ENCODE measurements at places on chromosomes 5 and 9. TPM values are rescaled to one million over a fixed set of nuclear protein-coding genes. Genes with fewer than 3 reads are reported as not detected.

GRCh38 chr9:81380504-81381359, 308.6 kb downstream of the TLE1 start:
- H3K4me3 ChIP-seq = no peak overlapping the region
- H3K27me3 ChIP-seq = peaks cover 19% of the 10 kb centered on the region
- no peak for DNase-seq
- no peak overlapping the region for H3K27ac ChIP-seq
- H3K4me1 ChIP-seq = peaks cover 35% of the 10 kb centered on the region
- H3K36me3 ChIP-seq = no peaks in the 10 kb centered on the region

Gene SPINK13
- not detected for total RNA-seq

DNA sequence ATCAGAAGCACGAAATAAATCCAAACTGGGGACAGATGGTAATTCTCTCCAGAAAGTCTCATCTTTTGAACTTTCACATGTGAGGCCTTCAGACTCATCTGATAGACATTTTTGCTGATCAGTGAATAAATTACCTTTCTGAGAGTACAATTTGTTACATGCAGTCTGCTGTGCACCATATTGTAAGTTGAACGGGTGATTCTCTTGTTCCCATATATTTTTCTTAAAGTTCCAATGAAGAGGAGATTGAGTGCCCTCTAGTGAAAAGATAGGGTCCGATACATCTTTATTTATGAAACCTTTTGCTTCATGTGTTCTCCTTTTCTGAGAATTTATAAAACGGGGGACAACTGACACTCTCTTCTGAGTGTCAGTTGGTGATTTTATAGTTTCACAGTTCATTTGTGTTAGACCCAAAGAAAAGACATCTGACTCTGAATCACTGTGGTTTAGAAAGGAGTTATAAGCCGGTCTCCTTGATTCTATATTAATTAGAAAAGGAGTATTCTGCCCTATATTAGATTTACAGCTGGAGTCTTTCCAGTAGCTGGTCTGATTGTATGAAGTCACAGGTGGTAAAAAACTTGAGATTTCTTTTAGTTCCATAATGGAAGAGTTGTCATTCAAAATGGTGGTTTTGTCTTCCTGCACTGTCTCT, 30.4 kb downstream of the GNG10 start:
- H3K36me3 ChIP-seq = no peaks in the 10 kb centered on the region
- no peak overlapping the region for H3K27ac ChIP-seq
- H3K4me1 ChIP-seq = peaks cover 6% of the 10 kb centered on the region

DNA sequence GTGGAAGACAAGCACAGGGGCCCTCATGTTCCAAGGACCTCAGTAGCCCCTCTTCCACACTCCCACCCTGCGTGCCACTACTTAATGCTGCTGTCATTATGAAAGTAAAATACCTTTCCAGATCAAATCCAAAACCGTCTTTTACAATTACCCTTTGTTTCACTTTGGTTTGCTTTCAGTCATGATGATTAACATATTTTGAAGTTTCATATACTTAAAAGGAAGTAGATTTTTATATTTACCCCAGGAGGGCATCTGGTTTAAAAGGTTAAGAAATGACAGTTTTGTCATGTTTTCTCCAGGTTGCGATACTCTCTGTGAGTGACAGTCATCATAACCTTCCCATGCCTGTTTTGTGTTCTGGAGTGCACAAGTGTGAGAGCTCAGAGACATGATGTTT, 13.5 kb upstream of the MAP1B start:
- no peak for DNase-seq
- H3K4me3 ChIP-seq = no peak overlapping the region
- no peaks in the 10 kb centered on the region for H3K27me3 ChIP-seq
- no peak overlapping the region for H3K27ac ChIP-seq

Gene SLC46A2
- total RNA-seq = not detected

DNA sequence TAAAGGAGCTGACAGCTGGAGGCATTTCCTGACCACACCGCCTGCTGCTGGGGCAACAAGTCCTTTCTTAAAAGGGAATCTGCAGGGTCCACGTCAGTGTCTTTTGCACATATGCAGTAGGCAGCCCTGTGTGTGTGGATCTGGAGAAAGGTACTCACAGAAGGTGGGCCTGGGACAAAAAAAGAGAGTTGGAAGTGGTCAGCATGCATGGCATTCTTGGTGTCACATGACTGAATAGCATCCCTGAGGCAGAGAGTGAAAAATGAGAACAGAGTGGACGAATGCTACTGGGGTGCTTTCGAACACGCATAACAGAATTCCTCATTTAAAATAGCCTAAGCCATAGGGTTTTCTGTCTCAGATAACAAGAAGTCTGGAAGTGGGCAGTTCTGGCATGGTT, 47.0 kb downstream of the DNAJC21 start:
- DNase-seq = no peak
- no peaks in the 10 kb centered on the region for H3K4me1 ChIP-seq
- H3K27me3 ChIP-seq = no peaks in the 10 kb centered on the region
- no peaks in the 10 kb centered on the region for H3K36me3 ChIP-seq
- no peak overlapping the region for H3K4me3 ChIP-seq
- no peak overlapping the region for H3K27ac ChIP-seq

DNA sequence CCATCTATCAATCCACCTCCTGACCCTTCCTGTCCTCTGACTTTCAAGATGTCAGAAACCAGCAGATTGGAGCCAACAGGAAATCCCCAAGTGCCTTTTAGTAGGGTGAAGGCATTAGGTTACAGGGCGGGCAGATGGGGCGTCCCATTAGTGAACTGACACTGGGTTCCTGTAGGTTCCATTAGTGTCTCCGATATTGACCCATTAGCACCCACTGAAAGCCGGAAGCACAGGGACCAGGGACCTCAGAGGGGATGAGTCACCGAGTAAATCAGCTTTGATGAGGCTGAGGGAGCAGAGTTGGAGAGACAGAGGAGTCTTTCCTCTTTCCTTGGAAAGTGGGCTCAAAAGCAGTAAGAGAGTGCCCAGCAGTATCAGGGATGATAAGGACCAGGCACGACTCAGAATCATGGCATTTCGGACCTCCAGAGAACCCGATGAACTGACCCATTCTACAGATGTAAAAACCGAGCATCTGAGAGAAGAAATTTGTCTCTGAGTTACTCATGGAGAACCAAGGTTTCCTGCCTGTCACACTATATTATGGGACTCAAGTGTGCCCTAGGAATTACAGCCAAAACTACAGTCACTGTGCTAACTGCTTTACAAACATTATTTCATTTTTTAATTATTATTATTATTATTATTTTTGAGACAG, 47.2 kb upstream of the FABP6 start:
- H3K4me3 ChIP-seq = no peak overlapping the region
- H3K36me3 ChIP-seq = no peaks in the 10 kb centered on the region
- no peak for DNase-seq
- H3K27me3 ChIP-seq = no peaks in the 10 kb centered on the region

Gene SLC6A19
- total RNA-seq = not detected

- DNase-seq = no peak
- peaks cover 10% of the 10 kb centered on the region for H3K36me3 ChIP-seq
- H3K4me1 ChIP-seq = no peaks in the 10 kb centered on the region
- H3K27me3 ChIP-seq = no peaks in the 10 kb centered on the region
- no peak overlapping the region for H3K4me3 ChIP-seq
- no peak overlapping the region for H3K27ac ChIP-seq
These were observed 42.4 kb downstream of the RHOBTB3 start for GRCh38 chr5:95773335-95774059.

GRCh38 chr9:34564617-34565016, 24.9 kb downstream of the CNTFR start:
- no peak overlapping the region for H3K4me3 ChIP-seq
- peak overlapping the region; percentile 22 for H3K27ac ChIP-seq
- peaks cover 23% of the 10 kb centered on the region for H3K36me3 ChIP-seq
- no peaks in the 10 kb centered on the region for H3K27me3 ChIP-seq

Gene DNAH5
- total RNA-seq = 0.12 TPM

DNA sequence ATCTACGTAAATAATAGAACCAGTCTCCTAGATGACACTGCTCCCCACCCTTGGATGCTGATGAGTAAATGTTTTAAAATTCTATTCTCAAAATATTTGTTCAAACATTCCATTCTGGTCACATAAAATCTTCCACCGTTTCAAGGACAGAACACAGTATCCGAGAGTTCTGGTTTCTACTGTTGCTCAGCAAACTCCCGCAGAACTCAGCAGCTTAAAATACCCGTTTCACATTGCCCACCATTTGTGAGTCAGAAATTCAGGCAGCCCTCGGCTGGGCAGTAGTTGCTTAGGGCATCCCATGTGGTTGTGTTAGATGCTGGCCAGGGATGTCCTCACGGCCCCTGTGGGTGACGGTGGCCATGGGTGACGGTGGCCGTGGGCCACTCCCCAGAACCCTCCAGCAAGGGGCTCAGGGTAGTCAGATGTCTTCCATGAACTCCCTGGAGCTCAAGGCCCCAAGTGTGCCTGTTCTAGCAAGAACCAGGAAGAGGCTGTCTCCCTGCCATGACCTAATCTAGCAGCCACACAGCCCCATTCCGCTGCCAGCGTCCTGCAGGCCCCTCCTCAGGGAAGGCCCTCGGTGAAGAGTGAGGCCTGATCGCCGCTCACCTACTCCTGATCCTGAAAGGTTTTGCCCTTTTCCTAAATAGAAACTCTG, 17.4 kb downstream of the MGAT1 start:
- peak overlapping the region; percentile 93 for H3K27ac ChIP-seq
- H3K36me3 ChIP-seq = no peaks in the 10 kb centered on the region
- no peaks in the 10 kb centered on the region for H3K27me3 ChIP-seq
- H3K4me3 ChIP-seq = no peak overlapping the region
- no peak for DNase-seq

DNA sequence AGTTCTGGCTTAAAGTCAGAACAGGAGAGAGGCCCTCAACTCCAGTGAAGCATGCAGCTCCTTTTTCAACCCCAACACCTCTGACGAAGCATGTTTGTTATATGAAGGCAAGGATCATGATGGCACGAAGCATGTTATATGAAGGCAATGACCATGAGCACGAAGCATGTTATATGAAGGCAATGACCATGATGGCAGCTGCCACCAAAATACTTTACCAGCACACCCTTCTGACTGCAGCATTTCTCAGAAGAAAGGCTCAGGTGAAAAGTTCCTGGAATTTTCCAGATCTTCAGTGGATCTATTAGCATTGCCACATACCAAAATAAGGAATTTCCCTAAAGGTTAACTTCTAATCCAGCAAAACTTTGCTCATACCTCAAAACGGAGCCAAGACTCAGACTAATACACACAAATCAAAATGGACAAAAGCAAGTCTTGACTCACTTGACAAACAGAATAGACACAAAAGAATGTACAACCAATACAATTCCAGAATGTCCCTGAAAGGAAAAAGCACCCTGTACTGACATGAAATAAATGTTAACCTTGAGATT, 217.4 kb downstream of the FANCC start:
- no peak overlapping the region for H3K4me3 ChIP-seq
- no peak for DNase-seq
- no peak overlapping the region for H3K27ac ChIP-seq
- peaks cover 31% of the 10 kb centered on the region for H3K4me1 ChIP-seq

DNA sequence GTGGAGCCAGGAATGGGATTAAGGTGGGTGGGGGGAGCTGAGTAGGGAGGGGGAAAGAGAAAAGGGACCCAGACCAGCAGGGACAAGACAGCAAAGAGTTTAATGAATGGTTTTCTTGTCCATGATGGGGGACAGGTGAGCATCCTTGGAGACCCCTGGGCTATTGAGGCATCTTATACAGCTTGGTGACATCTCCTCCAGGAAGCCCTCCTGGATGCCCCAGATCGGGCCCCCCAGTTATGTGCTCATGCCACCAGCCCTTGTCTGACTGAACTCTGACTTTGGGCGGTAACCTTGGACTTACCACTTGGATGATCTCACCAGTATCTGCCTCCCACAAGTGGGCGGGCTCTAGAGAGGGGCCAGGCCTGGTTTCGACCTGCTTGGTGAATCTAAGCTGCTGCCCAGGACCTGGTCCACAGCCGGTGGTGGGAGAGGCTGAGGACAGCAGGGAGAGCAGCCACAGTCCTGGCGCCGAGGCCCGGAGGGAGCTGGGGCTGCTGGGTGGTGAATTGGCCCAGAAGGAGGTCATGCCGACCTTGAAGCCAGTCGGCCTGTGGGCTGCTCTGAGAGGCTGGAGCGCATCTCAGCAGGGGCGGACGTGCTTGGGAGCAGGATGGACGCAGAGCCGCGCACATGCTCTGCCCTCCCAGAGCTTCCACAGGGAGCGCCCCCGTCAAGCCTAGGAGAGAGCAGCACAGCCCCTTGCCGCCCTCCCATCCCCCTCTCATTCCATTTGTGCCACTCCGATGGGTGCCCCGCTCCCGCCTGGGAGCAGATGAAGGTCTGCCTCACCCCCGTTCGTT, 36.2 kb downstream of the UNC5A start:
- peaks cover 32% of the 10 kb centered on the region for H3K27me3 ChIP-seq
- DNase-seq = no peak
- no peaks in the 10 kb centered on the region for H3K36me3 ChIP-seq
- H3K4me3 ChIP-seq = no peak overlapping the region
- H3K27ac ChIP-seq = no peak overlapping the region

Gene SLC6A7
- not detected for total RNA-seq

All from neural crest cell (in vitro differentiated cells).